Muscle of leg (tissue), 16 donors: ENCODE measurements at places on chromosomes 2 and 18. TPM values are rescaled to one million over a fixed set of nuclear protein-coding genes. Genes with fewer than 3 reads are reported as not detected.

- peaks cover 11% of the 10 kb centered on the region for H3K27me3 ChIP-seq
- no peaks in the 10 kb centered on the region for H3K36me3 ChIP-seq
- H3K4me3 ChIP-seq = peak overlapping the region; percentile 64
- H3K27ac ChIP-seq = no peak overlapping the region
- H3K4me1 ChIP-seq = peaks cover 10% of the 10 kb centered on the region
- peak; percentile 62 for DNase-seq
These were observed 558 bp downstream of the TTC39C start for GRCh38 chr18:24014986-24015638.

DNA sequence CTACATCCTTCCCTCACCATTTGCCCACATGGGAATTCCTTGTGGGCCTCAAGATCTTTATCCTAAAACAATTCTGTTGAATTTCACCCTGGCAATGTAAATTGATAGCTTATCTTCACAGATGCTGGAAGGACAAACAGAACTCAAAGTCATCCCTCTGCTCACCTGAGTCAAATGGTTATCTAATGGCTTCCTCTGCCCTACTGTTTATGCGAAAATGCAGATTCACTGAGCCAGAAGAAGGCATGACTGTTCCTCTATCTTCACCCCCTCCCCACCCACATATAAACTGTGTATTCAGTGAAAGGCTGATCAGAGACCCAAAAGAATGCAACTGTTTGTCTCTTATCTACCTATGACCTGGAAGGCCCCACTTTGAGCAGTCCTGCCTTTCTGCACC, 43.9 kb upstream of the VWA3B start:
- H3K36me3 ChIP-seq = no peaks in the 10 kb centered on the region
- H3K27me3 ChIP-seq = no peaks in the 10 kb centered on the region
- H3K4me1 ChIP-seq = peaks cover 13% of the 10 kb centered on the region
- H3K27ac ChIP-seq = no peak overlapping the region
- DNase-seq = no peak
- no peak overlapping the region for H3K4me3 ChIP-seq

DNA sequence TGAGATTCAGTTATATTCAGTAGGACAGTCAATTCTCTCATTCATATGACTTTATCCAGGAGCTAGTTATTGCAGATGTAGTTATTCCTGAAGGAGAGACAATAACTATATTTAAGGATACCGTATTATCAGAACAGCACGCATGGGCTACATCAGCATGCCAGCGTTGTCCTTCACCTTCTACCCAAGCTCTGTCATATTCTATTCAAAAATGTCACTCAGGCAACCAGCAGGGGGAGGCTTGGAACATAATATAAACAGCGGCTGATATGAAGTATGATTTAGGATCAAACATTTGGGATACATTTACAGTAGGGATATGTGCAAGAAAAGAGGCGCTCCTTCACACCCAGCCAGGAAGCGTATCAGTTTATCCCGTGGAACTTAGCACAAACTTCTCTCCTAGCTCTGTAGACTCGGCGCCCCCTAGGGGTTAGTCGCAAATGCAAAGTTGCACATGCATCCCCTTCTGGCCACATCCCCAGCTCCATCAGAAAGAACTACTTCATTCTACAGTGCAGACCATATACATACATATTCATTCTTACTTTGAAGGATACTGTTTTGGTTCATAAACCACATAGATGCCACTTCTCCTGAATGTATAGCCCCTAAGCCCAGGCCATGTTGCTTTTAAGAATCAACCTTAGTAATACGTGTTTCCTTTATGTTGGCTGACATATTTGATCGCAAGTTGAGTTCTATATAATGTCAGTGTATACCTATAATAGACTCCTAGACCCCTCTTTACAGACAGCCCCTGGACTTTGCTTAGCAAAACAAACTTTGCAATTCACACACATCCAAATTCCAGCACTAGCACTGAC, 759.4 kb downstream of the ADCYAP1 start:
- H3K36me3 ChIP-seq = no peaks in the 10 kb centered on the region
- no peaks in the 10 kb centered on the region for H3K4me1 ChIP-seq
- no peak overlapping the region for H3K4me3 ChIP-seq
- DNase-seq = peak; percentile 30

Gene FEV
- polyA plus RNA-seq = not detected

Gene COLEC12
- polyA plus RNA-seq = 67.7 TPM

GRCh38 chr2:241558532-241559322, at the start of gene BOK:
Gene BOK, plus strand, starts transcription at chr2:241558745. Its CDS starts 739 bp downstream, at chr2:241559484.
- peak within 1 kb of the TSS; percentile 55 for H3K4me3 ChIP-seq
- peaks cover 38% of the 10 kb centered on the region for H3K4me1 ChIP-seq
- H3K27ac ChIP-seq = peak within 1 kb of the TSS; percentile 51
- H3K36me3 ChIP-seq = peaks cover 22% of the 10 kb centered on the region

- H3K4me3 ChIP-seq = no peak overlapping the region
- DNase-seq = no peak
- H3K27me3 ChIP-seq = no peaks in the 10 kb centered on the region
These were observed 37.1 kb upstream of the GPR75 start for GRCh38 chr2:53896864-53897263.

GRCh38 chr2:230906471-230907230, 18.4 kb downstream of the GPR55 start:
- no peak overlapping the region for H3K4me3 ChIP-seq
- peaks cover 14% of the 10 kb centered on the region for H3K27me3 ChIP-seq
- H3K4me1 ChIP-seq = no peaks in the 10 kb centered on the region
- H3K36me3 ChIP-seq = no peaks in the 10 kb centered on the region
- H3K27ac ChIP-seq = no peak overlapping the region

Gene DSG1
- polyA plus RNA-seq = 0.03 TPM

Gene CBLN2
- 0.30 TPM for polyA plus RNA-seq

Gene IL1F10
- not detected for polyA plus RNA-seq

Gene IL37
- not detected for polyA plus RNA-seq

DNA sequence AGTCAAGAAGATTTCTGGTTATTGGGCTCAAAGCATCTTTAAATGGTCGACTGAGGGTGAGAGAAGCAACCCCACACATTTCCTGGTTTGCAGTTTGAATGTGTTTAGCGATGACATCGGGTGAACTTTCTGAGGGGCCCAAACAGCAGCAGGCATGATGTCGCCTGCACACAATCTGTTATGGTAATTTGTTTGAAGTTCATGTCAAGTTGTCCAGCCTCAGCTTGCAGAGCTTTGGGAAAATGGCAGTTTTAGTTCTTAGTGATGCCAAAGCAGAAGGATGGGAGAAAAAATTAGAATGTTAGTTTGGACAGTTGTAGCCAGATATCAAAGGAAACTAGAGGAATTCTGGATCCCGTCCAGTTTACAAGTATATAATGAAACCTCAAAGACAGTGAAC, 284.6 kb downstream of the MBD5 start:
- no peaks in the 10 kb centered on the region for H3K36me3 ChIP-seq
- no peaks in the 10 kb centered on the region for H3K27me3 ChIP-seq
- H3K4me3 ChIP-seq = no peak overlapping the region
- peak; percentile 16 for DNase-seq

GRCh38 chr2:181528441-181528840, 71.3 kb downstream of the ITGA4 start:
- H3K4me1 ChIP-seq = no peaks in the 10 kb centered on the region
- H3K4me3 ChIP-seq = no peak overlapping the region
- no peaks in the 10 kb centered on the region for H3K27me3 ChIP-seq
- H3K27ac ChIP-seq = no peak overlapping the region
- DNase-seq = no peak
- peaks cover 2% of the 10 kb centered on the region for H3K36me3 ChIP-seq

DNA sequence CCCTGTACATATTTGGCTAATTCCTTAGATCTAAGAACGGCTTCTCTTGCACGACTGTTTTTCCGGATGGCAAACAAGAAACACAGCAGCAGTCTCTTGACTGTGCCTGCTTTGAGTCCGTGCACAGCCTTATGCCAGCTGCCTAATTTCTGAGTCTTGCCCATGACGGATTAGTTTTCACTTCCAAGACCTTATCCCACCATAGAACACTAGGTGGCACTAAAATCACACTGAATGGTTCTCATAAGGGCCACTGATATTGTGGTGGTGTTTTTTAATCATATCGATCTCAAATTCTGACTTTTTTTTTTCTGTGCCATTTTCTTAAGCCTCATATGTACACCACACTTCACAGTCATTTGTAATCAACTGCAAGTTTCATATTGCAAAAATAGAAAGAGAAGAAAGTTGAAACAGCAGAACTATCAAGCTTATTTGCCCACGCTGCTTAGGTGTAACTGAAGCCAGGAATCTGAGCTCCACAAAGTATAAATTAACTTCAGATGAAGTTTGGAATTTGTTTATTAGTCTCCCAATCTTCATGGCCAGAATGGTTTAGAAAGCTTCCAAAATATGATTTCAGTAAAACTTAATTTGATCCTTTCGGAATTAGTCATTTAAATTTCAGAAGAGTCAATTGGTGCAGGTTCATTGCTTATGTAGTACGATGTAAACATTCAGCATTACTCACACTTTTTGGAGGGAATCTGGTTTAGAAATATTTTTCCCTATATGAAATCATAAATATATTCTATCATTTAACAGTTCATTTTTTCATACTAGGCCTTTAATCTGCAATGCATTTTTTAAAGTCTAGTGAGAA, 45.5 kb upstream of the SCN7A start:
- peaks cover 2% of the 10 kb centered on the region for H3K4me1 ChIP-seq
- H3K27ac ChIP-seq = no peak overlapping the region
- DNase-seq = peak; percentile 81
- H3K36me3 ChIP-seq = no peaks in the 10 kb centered on the region

GRCh38 chr2:74719066-74719465, 65.0 kb downstream of the SEMA4F start:
- H3K27me3 ChIP-seq = peaks cover 22% of the 10 kb centered on the region
- H3K4me1 ChIP-seq = peaks cover 3% of the 10 kb centered on the region
- H3K36me3 ChIP-seq = no peaks in the 10 kb centered on the region
- no peak overlapping the region for H3K4me3 ChIP-seq

Gene PLB1
- 2.2 TPM for polyA plus RNA-seq

Gene ANKRD29
- polyA plus RNA-seq = 2.8 TPM

Gene ATP6V1B1
- 0.98 TPM for polyA plus RNA-seq

Gene IL1RN
- 4.0 TPM for polyA plus RNA-seq

Gene NYAP2
- 0.28 TPM for polyA plus RNA-seq

Gene SUPT7L
- polyA plus RNA-seq = 30.9 TPM

GRCh38 chr2:54954705-54955357, 95.4 kb downstream of the RTN4 start:
- no peak overlapping the region for H3K4me3 ChIP-seq
- H3K4me1 ChIP-seq = peaks cover 22% of the 10 kb centered on the region
- DNase-seq = no peak
- H3K27me3 ChIP-seq = no peaks in the 10 kb centered on the region
- H3K36me3 ChIP-seq = no peaks in the 10 kb centered on the region
- no peak overlapping the region for H3K27ac ChIP-seq

DNA sequence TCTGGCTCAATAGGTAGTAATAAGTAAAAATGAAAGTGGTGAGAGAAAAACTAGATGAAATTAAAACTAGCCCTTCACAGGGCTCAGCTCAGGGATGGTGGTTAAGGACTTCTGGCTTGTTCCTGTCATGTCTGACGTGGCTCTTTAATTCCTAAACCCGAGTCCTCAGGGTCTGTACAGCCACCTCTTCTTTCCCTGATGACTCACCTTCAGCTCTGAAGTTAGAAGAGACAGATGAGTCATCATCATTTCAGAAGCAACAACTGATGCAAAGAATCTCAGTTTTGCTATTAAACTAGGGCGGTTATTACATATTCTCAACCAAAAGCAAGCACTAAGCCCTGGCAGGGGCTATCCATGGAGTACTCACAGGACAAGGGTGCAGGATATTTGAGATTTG, 24.0 kb upstream of the ITGB6 start:
- H3K4me3 ChIP-seq = no peak overlapping the region
- H3K36me3 ChIP-seq = no peaks in the 10 kb centered on the region
- no peak overlapping the region for H3K27ac ChIP-seq

Gene RUFY4
- polyA plus RNA-seq = 0.14 TPM

- no peak overlapping the region for H3K27ac ChIP-seq
- no peaks in the 10 kb centered on the region for H3K27me3 ChIP-seq
- no peak for DNase-seq
These were observed 28.9 kb upstream of the CDH19 start for GRCh38 chr18:66632756-66633155.

DNA sequence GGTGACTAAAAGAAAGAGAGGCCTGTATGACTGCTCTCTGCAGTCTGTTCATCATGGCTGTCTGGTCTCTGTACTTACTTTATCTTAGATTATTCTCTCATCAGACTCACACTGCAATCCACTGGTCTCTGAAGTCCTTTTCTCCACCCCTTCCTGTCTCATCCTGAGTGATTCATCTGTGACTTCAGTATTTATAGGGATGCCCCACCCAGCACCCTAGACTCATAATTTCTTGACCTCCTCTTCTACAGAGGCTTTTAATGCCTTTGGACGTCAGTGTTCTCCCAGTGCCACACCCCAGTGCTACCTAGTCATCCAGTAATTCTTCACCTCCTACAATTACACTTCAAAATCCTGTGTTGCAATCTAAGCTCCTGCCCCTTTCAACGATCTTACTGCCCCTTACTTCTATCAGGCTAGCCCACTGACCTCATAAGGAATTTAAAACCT, 14.9 kb upstream of the ITPRID2 start:
- H3K36me3 ChIP-seq = no peaks in the 10 kb centered on the region
- no peak overlapping the region for H3K4me3 ChIP-seq
- H3K27ac ChIP-seq = no peak overlapping the region
- no peak for DNase-seq
- H3K27me3 ChIP-seq = no peaks in the 10 kb centered on the region

Gene FRZB
- polyA plus RNA-seq = 13.6 TPM

GRCh38 chr2:203070701-203071100, 56.0 kb downstream of the NBEAL1 start:
- H3K4me3 ChIP-seq = no peak overlapping the region
- H3K27ac ChIP-seq = no peak overlapping the region
- peaks cover 21% of the 10 kb centered on the region for H3K36me3 ChIP-seq
- no peaks in the 10 kb centered on the region for H3K4me1 ChIP-seq

GRCh38 chr2:94995553-94996304, 29.8 kb upstream of the MAL start:
- no peaks in the 10 kb centered on the region for H3K36me3 ChIP-seq
- DNase-seq = no peak
- no peak overlapping the region for H3K4me3 ChIP-seq
- H3K27ac ChIP-seq = no peak overlapping the region
- H3K4me1 ChIP-seq = peaks cover 9% of the 10 kb centered on the region
- H3K27me3 ChIP-seq = peaks cover 51% of the 10 kb centered on the region

DNA sequence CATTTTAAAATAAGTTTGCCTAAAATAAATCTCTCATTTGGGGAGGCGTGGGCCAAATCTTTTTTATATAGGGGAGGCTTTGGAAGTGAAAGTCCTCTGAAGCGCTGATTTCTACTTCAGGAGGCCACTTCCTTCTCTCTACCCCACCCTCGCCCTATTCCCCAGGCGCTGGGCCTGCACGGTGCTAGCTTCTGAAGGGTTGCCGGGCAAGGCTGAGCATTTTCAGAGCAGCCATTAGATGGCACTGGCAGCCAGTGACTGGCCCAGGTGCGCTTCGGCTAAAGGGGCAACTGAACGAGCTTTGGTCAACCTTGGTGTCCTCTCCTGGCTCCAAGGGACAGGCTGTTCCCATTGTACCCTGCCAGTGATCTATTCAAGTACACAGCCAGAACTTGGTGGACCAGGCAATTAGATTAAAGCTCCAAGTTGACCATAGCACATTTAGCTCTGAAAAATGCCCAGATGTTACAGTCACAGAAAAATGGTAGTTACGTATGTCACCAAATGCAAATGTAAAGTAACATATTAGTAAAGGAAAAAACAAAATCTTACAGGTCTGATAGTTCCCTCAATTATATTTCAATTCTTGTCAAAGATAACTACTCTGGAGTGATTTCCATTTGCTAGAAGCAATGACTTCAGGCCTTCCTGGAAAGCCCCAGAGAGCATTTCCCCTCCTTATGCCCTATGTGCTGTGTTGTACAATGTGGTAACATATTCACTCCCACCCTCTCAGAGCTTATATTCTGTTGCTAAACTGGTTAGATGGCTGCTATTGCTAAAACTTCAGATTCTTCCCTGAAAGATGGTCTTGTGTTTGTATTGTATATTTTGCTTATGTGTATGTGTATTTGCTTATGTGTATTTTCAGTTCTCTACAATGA, 2.1 kb downstream of the POMC start:
- H3K27me3 ChIP-seq = peaks cover 86% of the 10 kb centered on the region
- no peak overlapping the region for H3K27ac ChIP-seq
- H3K36me3 ChIP-seq = no peaks in the 10 kb centered on the region
- peaks cover 21% of the 10 kb centered on the region for H3K4me1 ChIP-seq
- H3K4me3 ChIP-seq = no peak overlapping the region
